ENCODE measurements at places on chromosomes 1 and 21. TPM values are rescaled to one million over a fixed set of nuclear protein-coding genes. Genes with fewer than 3 reads are reported as not detected.

DNA sequence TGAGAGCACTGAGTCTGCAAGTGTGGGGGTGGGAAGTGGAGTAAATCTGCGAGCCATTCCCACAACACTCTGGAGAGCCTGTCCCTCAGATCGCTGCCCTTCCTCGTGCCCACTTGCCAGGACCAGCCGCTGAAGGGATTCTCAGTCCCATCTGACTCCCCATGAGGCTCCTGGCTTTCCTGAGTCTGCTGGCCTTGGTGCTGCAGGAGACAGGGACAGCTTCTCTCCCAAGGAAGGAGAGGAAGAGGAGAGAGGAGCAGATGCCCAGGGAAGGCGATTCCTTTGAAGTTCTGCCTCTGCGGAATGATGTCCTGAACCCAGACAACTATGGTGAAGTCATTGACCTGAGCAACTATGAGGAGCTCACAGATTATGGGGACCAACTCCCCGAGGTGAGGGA is 1.9 kb downstream of the OPTC start:
- H3K4me3 ChIP-seq = no peak overlapping the region
- H3K4me1 ChIP-seq = no peaks in the 10 kb centered on the region
- no peaks in the 10 kb centered on the region for H3K36me3 ChIP-seq
- no peak for DNase-seq
- H3K27ac ChIP-seq = no peak overlapping the region

DNA sequence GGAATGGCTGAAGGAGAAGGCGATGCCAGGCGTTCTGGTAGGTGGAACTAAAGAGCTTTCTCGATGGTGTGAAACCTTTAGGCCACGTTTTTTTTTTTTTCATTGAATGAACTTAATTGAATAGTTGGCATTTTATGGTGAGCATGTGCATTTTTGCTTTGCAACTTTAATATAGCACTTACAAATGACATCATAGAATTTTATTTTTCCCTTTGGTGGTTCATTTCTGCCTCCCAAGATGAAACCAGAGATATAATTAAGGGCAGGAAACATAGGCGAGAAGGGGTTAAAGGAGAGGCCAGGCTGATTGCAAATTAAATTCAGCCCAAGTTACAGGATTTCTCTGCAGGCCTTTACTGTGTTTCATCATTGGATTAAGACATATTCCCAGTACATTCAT is 85.5 kb upstream of the L1TD1 start:
- H3K27ac ChIP-seq = no peak overlapping the region
- H3K36me3 ChIP-seq = peaks cover 5% of the 10 kb centered on the region
- no peaks in the 10 kb centered on the region for H3K4me1 ChIP-seq
- H3K27me3 ChIP-seq = no peaks in the 10 kb centered on the region

DNA sequence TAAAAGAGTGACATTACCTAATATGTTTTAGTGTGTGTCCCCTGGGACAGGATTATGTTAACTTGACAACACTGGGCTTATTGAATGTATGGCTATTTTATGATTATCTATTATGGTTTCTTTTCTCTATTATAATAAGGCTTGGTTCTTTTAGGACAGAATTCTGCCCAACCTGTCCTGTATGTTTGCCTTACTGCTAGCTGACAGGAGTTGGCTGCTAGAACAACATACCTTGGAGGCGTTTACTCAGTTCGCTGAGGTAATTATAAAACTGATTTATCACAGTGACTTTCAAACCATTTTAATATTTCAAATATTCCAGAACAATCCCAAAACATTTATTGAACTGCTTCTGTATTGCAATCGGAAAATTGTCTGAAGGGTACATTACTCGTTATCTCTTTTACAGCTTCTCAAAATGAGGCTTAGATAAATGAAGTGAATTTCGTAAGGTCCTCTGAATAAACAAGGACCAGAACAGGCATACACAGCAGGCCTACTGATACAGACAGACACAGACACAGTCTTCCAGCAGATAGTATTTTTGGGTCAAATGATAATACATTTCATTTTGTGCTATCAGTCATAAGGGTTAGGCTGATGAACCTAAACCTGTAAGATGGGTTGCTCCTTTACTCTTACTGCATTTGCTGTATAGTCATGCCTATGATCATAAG is 44.2 kb downstream of the SCYL3 start:
- peak overlapping the region; percentile 8 for H3K27ac ChIP-seq
- DNase-seq = no peak
- peaks cover 77% of the 10 kb centered on the region for H3K36me3 ChIP-seq
- no peaks in the 10 kb centered on the region for H3K4me1 ChIP-seq
- H3K4me3 ChIP-seq = no peak overlapping the region

Gene SPATA21
- total RNA-seq = not detected

Gene TMEM52
- 0.91 TPM for total RNA-seq
